ENCODE measurements at places on chromosomes 3 and 15. TPM values are rescaled to one million over a fixed set of nuclear protein-coding genes. Genes with fewer than 3 reads are reported as not detected.

The TTLL13 gene
- not detected for total RNA-seq

The UPK1B gene
- not detected for total RNA-seq

The HRG gene
- total RNA-seq = not detected

The CMSS1 gene
- 39.3 TPM for total RNA-seq

The PRR20G gene
- not detected for total RNA-seq

The ZIC1 gene
- not detected for total RNA-seq

Measured in thoracic aorta endothelial cell (primary cell).